ENCODE measurements at places on chromosomes 2 and 18.

DNA sequence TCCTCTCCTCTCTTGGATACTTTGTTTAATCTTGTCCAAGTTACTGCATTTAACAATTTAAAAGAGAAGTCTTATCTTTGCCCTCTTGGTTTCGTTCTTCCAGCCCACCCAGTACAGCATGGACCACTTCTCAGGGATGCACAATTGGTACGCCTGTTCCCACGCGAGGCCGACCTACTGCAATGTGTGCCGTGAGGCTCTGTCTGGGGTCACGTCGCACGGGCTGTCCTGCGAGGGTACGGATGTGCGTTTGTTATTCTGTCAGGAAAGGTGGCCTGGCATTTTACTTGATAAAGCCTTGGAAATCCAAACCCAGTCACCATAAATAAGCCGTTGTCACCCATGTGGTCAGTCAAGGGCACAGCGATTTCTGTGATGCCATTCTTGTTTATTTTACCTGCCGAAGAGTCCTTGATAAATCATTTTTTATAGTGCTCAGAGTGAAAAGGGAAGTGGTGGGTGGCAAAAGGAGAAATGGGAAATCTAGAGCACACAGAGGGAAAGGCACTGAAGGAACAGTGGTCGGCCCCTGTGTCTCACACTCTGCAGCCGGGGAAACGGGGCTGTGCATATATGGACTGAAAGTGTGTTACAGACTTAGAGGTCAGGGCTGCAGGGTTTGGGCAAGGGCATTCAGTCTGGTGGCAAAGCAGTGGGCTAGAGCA lies 80.5 kb downstream of the DGKD start:
- no peak for DNase-seq

GRCh38 chr18:44036501-44036900 lies 644.2 kb upstream of the SETBP1 start:
- DNase-seq: peak; percentile 44

GRCh38 chr2:214215107-214215506 lies 195.7 kb upstream of the VWC2L start:
- DNase-seq: no peak

DNA sequence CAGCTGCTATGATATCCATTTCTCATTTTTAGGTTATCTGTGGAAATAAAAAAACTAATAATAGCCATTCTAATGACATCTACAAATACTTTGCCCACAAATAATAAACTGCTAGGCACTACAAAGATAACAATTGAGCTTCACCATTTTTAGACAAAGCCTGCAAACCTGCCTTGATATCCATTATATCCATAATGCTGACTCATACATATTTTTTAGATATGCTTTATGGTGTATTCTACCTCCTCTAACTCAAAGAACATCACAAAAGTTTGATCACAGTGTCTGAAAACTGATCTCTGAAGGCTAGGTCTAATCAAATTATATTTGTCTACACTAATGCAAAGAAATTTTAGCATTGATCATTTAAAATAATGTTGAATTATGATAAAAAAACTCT lies 138.4 kb downstream of the HNMT start:
- DNase-seq: no peak

GRCh38 chr18:32612651-32613050 lies 142.0 kb upstream of the GAREM1 start:
- no peak for DNase-seq

- no peak for DNase-seq
Observed at GRCh38 chr2:151984424-151985083, 114.3 kb downstream of the CACNB4 start.

DNA sequence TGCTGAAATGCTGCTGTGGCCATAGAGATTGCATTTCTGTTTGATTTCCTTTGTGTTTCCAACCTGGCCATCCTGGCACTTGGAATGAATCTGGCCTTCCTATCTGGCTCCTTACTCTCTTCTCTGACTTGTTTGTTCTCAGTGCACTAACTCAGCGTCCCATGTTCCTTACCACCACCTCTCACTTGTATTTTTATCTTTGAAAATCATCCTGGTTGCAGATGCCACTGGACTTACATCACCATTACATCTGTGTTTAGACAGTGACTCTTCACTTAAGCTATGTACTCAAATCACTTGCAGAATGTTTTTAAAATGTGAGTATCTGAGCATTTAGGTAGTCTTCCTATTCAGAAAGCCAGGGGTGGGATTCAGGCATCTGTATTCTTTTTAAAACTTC lies 239.5 kb downstream of the WDR7 start:
- no peak for DNase-seq

- no peak for DNase-seq
Observed at GRCh38 chr2:134594399-134594798, 124.4 kb downstream of the TMEM163 start.

- DNase-seq: no peak
Observed at GRCh38 chr18:52352920-52353319, 12.9 kb downstream of the DCC start.

GRCh38 chr2:234535464-234535863 lies 38.6 kb upstream of the ARL4C start:
- DNase-seq: no peak

DNA sequence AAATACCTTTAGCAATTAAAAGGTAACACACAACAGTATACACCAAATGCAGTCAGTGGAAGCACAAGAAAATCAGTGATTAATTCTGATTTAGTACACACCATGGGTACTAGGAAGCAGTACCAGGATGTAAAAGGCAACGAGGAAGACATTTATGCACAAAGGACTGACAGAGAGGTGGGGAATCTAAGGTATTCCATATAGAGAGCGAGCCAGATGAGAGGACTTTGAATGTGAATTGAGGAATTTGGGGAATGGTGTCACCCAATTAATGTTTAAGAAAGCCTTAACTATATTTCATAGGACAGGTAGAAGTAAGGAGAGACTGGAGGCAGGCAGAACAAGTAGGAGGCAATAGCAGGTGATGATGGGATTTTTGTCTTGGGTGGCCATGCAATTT lies 11.7 kb downstream of the CPS1 start:
- DNase-seq: no peak

DNA sequence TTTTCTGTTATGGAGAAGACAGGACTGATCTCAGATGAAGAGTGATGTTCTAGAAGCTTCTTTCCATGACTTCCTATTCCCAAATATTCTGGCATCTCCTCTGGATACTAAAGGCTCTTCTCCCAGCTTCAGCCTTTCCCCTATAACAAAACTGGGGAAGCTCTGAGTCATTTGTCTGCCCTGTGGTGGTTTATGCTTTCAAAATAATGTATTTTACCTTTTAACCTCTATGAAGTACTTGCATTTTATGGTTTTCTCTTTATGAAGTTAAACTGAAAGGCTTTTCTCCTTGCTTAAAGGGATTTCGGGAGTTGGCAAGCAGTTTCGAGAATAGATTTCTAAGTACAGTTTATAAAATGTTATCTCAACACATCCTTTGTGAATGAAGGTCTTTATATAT lies 104.4 kb downstream of the TANC1 start:
- no peak for DNase-seq

GRCh38 chr18:32405588-32405987 lies 65.1 kb downstream of the GAREM1 start:
- no peak for DNase-seq

- no peak for DNase-seq
Observed at GRCh38 chr2:119694845-119695521, 16.0 kb downstream of the TMEM177 start.

DNA sequence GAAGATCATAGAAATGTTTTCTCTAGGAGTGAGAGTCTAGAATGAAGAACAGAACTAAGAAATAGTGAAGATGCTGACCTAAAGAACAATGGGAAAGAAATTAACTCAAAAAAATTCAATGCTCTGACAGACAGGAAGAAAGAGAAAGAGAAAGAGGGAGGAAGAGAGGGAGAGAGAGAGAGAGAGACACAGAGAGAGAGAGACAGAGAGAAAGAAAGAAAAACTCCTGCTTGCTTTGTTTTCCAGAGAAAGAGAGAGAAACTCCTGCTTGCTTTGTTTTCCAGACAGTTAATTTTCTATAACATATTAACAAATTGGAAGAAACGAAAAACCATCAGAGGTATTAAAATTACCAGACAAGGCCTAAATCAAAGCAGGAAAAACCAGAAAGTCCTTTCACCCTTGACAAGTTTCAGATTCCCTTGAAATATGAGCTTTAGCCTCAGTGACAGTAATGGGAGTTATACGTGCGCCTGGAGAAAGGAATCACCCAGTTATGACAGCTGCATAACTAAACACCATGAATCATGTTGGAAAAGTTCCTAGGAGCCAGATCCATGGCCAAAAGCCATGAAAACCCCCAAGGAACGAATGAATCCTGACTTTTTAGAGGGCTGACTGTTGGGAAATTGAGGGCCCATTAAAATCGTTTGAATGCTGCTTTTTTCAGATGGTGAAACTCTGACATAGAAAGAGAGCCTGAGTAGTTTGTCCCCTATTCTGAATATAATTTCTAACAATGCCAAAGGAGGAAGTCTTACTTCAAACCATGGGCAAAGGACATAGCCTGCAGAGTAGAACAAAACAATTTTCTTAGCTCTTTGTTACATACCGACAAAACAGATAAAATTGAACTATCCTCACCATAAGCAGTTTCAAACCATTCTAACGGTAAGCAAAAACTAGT lies 228.6 kb upstream of the CHST9 start:
- no peak for DNase-seq

- DNase-seq: no peak
Observed at GRCh38 chr18:11089931-11090715, 59.2 kb downstream of the PIEZO2 start.

DNA sequence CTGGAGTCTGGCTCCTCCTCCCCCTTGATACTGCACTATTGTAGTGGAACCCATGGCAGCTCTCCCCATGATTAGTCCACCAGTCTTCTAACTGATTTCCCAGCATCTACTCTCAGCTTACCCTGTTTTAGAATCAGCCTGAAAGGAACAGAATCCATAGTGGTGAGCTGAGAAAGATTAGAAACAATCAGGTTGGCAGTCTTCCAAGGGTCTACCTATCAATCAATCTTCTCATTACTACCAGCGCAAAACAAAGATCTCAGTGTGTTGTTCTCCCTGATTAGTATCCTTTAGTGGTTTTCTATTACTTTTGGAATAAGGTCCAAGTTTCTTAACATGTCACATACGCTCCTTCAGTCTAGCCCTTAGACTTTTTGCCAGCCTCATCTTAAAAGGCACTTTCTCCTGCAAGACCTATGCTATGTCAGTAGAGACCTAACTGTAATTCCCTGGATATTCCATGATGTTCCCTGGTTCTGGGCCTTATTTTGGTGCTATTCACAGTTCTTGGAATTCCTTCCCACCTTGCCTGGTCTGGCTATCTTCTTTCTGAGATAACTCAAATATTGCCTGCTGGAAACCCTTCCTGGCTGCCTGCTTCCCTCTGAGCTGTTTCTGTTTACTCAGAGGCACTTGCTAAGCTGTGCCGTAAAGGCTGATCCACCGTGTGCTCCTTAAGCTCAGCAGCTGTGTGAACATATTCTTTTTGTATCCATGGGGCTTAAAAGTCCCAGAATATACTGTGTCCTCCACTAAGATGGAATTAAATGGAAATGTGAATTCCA lies 32.6 kb downstream of the LAMA3 start:
- no peak for DNase-seq

- no peak for DNase-seq
Observed at GRCh38 chr18:34909637-34910364, 131.4 kb upstream of the MAPRE2 start.

DNA sequence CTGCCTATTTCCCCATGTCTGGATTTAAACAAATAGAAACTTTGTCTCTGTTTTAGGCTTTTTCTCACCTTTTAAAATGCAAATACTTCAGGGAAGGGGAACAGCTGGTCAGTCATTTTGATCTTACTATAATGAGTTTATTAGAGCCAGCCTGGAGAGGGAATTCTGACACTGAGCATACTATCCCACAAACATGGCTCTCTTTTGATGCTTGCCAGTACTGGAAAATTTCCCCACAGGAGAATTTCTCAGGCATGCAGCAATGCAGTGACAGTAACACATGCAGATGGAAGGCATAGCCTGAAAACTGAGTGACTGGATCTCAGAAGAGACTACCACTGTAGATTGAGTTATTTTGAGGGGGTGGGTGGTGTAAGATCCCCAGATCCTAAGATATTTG lies 974.3 kb upstream of the CELF4 start:
- no peak for DNase-seq

DNA sequence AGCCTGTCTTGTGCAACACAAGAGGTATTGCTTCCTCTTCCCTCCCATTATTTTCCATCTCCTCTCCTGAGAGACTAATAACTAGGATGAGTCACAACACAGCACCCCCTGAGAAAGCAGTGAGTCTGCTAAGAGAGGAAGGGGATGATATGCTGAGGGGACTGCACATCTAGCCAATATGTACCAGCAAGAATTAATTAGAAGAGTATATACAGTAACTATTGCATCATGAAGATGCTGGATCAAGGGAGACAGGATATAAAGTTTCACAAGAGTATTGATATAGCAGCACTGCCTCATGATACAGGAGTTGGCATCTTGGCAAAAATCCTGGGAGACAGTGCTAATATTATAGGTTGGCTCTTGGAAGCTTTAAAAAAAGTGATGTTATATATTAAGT lies 289.9 kb upstream of the RBMS1 start:
- no peak for DNase-seq

DNA sequence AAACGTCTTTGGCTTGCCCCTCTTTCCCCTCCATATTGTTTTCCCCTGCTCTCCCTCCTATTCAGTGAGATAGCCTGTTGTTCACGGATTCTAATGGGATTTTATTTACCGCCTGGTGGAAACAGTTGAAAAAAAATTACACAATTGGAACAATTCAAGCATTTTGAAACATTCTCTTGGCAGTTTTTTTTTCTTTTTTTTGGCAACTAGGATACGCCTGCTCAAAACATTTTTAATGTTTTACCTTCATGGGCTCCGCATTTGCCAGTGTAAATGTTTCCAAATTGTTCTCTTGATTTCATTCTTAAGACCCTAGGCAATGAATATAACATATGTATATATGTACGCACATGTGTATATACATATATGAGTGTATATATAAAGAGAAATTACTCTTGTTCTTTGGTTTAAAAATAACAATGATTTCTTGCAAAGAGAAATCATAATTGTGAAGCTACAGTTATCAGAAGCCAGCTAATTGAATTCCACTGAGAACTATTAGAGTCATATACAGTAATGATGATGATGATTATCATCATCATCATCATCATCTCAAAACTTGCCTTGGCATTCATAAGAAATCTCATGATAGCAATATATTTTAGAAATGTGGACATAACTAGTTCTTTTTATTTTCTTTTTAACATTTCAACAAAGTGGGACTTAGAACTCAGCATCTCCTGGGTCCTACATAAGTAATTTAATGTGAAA lies 146.7 kb downstream of the LTBP1 start:
- DNase-seq: no peak

DNA sequence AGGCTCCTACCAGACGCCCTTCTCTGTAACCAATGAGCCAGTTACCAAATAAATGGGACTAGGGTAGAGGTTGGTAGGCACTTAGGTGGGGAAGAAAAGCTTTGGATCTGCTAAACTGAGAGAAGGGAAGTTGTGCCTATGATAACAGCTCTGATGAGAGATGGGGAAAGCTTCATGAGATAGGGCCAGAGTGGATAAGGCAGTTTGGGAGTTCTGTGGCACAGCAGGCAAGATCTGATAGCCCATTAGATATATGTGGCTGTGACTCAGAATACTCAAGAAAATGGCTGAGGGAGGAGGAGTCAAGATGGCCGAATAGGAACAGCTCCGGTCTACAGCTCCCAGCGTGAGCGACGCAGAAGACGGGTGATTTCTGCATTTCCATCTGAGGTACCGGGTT lies 99.8 kb downstream of the PDE11A start:
- DNase-seq: no peak

All from HAP-1 (cell line).